NCI-H187 treated with DMSO at 0.1 percent for 48 hours (cell line): ENCODE measurements at places on chromosomes 7 and 10.
A peak's percentile ranks its signal among the peaks of the same experiment; 100 is the strongest.

GRCh38 chr7:36191292-36191920 is 38.4 kb downstream of the EEPD1 start:
- DNase-seq, result no peak

DNA sequence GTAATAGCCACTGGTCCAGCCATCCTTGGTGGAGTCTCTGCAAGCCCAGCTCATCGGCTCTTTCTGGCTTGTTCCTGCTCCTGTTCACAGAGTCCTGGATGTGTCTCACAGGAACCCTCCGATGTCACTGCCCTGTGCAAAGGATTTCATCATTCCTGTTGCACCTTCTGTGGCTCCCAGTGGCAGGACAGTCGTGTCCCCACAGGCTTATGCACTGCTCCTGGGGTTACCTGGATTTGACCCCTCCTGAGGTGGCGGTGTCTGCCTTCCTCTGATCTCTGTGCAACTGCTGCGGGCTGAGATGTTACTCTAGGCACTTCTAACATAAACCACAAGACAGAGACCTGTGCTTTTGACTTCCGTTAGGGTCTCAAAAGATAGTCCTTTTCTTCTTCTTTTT is 30.6 kb downstream of the APBB1IP start:
- no peak for DNase-seq

- DNase-seq, result no peak
Measured at GRCh38 chr10:128152741-128153580, 26.7 kb upstream of the MKI67 start.

DNA sequence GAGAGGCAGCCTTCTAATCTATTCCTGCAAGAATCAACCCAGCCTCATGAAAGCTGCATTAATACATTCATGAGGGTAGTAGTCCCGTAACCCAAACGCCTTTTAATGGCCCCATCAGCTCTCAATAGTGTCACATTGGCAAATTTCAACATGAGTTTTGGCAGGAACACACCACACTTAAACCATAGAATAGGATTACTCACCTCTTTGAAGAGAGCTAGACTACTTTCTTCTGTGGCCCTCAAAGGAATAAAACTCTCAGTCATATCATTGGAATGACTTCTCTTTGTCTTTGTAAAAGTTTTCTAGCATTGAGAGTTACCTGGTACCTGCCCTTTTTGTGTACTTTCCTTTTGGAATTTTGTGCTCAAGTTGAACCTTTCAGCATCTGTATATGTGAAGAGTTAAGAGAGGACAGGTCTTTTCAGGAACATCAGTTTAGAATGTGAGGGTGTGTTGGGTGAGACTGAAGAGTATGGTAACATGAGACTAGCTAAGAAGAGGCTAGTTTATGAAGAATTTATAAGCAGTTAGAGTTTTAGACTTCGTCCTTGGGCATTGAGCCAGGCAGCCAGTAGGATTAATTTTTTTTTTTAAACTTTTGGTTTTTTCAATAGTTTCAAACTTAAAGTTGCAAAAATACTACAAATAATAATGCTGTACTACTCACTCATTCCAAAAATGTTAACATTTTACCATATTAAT is 92.6 kb downstream of the MLLT10 start:
- DNase-seq, result no peak

GRCh38 chr10:69801434-69802315 is at the start of gene COL13A1:
TSS of gene COL13A1 (plus strand) at chr10:69801906. CDS start at chr10:69802424, 518 bp downstream.
- DNase-seq, result no peak

- no peak for DNase-seq
Measured at GRCh38 chr7:17462131-17462631, 163.7 kb downstream of the AHR start.

DNA sequence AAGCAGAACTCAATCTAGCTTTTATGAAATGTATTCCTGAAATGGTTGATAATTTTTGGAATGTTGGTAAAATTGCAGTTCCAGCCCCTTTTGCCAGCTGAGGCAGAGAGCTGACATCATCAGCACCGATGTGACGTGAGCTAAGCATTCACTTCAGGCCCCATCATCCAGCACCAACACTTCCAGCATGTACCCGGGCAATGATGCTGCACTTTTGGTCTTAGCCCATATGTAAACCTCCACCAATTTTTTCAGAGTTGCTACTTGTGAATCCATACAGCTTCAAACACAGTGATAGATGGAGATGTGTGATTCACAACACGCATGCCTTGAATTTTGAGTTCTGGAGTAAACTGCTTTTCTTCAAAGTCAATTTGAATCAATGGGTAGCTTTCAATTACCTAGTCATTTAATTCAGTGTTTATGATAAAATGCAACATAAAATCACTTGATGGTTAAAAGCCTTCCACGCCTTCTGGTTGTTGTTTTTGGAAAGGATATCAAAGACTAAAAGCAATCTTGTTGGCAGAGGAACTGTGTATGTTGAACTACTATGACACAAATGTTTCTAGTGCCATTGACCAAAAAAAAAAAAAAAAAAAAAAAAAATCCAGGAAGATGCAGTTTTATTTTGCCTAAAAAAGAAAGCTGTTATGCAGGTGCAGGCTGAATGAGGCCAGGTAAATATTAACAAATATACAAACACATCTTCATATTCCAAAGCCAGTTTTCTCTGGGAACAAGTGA is 73.9 kb downstream of the NRP1 start:
- no peak for DNase-seq

DNA sequence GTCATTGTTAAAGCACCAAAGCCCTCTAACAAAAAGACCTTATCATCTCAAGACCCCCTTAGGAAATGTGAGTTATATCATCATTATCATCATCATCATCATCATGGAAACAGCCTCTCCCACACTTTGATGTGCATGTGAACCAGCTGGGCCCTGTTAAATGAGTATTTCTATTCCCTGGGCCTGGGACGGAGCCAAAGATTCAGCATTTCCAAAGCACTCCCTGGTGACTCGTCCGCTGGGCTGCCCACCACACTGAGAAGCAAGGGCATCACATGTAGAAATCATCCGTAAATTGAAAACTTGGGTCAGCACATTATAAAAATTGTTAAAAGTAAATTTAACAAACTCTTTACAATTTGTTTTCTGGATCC is 88.6 kb downstream of the PTPRN2 start:
- no peak for DNase-seq

GRCh38 chr7:24898691-24899090 is 81.3 kb downstream of the OSBPL3 start:
- no peak for DNase-seq

GRCh38 chr7:52794621-52795020 is 240.8 kb upstream of the POM121L12 start:
- DNase-seq, result no peak

DNA sequence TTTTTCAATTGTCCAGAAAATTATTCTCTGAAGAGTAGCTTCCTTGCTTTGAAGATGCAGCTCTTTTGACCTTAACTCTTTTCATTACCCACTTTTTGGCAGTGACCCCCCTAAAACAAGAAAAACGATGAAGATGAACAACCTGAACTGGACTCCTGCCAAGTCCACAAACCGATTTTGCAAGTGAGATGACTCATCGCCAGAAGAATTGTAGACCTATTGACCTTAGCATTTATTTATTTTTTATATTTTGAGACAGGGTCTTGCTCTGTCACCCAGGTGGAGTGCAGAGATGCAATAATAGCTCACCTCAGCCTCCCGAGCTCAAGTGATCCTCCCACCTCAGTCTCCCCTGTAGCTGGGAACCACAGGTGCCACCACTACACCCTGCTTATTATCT is 859.2 kb downstream of the GATA3 start:
- DNase-seq, result no peak

- DNase-seq, result no peak
Measured at GRCh38 chr10:12549297-12549696, 199.9 kb downstream of the CAMK1D start.

GRCh38 chr10:98344589-98345038 is 70.4 kb downstream of the PYROXD2 start:
- no peak for DNase-seq

GRCh38 chr7:30789334-30789711 is 18.1 kb downstream of the MINDY4 start:
- DNase-seq, result no peak

DNA sequence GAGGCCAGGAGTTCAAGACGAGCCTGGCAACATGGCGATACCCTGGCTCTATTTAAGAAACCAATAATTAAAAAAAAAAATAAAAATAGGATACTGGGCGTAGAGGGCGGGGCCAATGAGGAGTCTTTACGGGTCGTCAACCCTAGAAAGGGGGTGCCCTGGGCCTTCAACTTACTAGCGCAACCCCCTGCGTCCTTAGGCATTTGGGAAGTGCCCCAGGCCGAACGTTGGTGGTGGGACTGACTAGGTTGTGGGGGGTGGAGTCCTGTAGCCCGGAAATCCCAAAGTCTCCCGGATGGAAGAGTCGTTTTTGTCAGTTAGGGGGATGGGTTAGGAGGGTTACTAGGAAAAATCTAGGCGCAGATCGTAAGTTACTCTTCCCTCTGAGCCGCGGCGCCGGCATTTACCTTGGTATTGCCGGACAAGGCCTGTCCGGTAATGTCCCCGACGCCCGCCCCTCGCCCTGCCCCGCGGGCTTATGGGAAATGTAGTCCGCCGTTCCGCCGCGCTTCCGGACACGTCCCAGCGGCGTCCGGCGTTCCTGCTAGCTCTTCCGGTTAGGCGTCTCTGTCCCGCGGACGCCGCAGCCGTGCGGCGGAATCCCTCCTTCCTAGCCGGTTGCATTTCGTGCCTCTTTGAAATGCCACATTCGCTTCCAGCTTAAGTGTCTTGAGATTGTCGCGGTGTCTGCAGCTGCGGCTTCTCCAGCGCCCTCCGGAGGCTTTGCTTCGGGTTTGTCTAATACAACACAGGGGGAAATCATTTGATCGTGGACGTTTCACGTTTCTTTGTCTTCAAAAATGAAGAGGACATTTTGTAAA is 1.3 kb upstream of the ACBD5 start:
- DNase-seq, result peak; percentile 45

GRCh38 chr7:98562871-98563495 is 54.1 kb upstream of the NPTX2 start:
- DNase-seq, result no peak

DNA sequence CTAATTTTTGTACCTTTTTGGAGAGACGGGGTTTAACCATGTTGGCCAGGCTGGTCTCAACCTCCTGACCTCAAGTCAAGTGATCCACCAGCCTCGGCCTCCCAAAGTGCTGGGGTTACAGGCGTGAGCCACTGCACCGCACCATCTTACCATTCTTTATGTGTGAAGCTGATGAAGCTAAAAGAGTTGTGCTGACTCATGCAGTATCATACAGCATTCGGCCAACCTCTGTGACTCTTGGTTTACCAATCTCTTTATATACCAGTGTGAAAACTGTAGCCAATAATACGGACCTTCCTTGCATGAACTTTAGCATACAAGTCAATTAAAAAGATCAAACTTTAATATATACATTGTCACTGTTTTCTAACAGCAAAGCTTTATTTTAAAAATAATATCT is 878.2 kb upstream of the MBL2 start:
- no peak for DNase-seq

- no peak for DNase-seq
Measured at GRCh38 chr7:31825576-31825975, 138.6 kb downstream of the PPP1R17 start.

GRCh38 chr10:110504111-110504735 is 6.5 kb downstream of the DUSP5 start:
- DNase-seq, result no peak

GRCh38 chr10:132546567-132547420 is 9.2 kb downstream of the INPP5A start:
- no peak for DNase-seq

DNA sequence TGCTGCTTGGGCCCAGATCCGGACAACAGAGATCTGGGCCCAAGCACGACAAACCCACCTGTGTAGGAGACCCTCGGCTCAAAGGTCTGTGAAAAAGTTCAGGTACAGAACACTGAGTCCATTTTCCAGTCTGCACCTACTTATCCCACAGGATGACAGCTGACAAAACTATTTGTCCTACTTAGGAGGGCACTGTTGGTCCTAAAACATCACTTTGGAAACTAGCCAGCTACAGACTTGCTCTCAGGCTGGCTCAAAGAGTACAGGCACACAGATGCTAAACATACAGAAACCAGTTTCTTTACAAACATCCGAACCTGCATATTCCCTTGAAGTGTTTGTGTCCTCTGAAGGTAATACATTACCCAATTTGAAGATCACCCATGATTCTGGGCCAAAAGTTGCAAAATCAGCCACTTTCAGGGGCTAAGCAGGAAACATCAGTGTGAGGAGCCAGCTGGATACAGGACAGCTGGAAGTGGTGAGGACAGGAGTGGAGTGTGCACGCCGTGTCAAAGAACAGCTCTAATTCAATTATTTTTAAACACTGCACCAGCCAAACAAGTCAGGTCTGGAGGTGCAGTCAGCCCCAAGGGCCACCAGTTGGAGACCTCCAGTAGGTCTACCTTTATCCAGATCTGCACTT is 88.5 kb downstream of the NOC3L start:
- no peak for DNase-seq

GRCh38 chr7:76328389-76328788 is 25.9 kb downstream of the HSPB1 start:
- no peak for DNase-seq

- no peak for DNase-seq
Measured at GRCh38 chr7:155371884-155372781, 74.5 kb downstream of the INSIG1 start.

DNA sequence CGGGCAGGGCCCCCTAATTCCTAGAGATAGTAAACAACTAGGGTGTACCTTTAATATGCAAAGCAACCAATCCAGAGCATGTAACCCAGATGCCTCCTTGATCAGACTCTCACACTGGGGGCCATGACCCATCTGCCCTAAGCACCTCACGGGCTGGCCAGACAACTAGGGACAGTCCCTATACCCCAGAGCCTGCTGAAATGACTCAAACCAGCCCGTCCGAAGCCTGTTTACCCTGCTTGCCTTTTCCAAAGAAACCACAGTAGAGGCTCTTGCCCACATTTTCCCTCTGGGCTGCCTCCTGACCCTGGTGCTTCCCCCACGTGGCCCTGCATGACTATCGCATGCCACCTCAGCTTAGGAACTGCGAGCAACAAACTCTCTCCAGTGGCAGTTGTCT is 46.2 kb downstream of the RGS10 start:
- no peak for DNase-seq

DNA sequence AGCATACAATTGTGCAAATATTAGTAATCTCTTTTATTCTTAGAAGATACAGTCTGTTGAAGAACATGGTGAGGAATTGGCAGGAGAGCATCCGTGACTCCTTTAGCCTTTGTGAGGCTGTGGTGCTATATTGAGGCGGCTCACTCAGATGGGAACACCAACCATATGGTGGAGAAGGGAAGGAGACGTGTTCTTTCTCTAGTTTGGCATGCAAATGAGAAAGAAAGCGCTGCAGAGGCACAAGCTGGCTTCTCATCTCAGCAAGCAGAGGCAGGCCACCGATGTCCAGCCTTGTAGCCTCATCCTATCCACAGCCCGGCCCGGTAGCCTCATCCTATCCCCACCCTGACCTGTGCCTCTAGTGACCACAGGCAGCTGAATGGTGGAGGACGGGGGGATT is 288.3 kb downstream of the CAMK1D start:
- no peak for DNase-seq

GRCh38 chr7:31633894-31634494 is 53.0 kb upstream of the PPP1R17 start:
- no peak for DNase-seq

DNA sequence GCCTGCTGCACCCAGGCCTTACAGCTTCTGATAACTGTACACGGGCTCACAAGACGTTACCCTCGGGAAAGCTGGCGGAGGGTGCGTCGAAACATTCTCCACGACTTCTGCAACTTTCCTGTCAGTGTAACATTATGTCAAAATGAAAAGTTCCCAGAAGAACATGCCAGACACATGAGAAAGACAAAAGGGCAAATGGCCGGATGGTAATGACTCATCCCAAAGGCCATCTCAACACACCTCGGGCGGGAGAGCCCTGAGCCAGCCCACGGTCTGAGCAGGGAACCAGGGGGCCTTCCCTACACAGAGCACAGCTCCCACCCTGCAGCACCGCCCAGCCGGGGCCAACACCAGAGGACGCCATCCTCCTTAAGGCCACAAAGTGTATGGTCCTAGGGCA is 118.7 kb downstream of the MAD1L1 start:
- DNase-seq, result no peak
